ENCODE measurements at places on chromosomes 2 and 18.

GRCh38 chr2:86213699-86214502, 14.6 kb downstream of the MRPL35 start:
- DNase-seq = no peak

GRCh38 chr2:128475427-128476211, 157.0 kb upstream of the HS6ST1 start:
- DNase-seq = no peak

GRCh38 chr18:56276466-56276865, 361.9 kb downstream of the TXNL1 start:
- DNase-seq = no peak

DNA sequence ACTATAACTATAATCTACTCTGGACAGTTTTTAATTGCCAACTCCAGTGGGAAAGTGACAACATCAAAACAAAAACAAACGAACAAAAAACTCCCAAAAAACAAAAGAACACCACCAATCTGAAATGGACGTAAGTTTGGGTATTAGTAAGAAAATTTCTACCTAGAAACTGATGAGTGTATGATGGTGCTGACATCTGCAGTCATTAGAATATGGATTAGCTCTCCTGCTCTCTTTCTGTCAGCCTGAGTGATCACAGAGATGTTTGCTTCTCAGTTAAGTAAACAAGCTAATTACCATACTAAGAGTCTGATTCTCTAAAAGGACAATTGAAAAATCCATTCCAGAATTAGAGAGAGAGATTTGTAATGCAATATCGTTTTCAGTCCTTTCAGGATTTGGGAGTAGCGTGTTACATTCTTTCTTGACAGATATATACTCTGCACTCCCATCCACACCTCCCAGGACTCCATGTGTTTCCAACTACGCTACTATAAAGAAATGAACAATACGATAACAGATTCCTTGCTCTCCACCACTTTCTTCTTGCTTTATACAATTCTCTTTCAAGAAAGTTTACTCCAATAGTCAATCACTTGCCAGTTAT, 1347.4 kb upstream of the PIK3C3 start:
- no peak for DNase-seq

DNA sequence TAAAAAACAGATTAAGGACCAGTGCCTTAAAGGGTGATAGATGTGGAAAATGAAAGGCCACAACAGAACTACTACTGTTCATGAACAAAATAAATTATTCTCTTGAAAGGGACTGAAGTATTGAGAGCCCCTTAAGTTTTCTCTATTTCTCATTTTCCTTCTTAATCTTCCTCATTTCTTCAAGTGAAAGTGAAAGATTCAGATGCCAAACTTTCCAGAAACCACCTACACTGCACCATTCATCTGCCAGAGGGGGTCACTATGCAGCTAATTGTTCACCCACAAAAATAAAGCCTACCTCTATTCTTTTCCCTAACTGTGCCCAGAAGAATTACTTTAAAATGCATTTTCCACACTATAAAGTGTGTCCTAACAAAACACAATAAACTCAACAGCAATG, 140.1 kb downstream of the NR4A2 start:
- DNase-seq = no peak

DNA sequence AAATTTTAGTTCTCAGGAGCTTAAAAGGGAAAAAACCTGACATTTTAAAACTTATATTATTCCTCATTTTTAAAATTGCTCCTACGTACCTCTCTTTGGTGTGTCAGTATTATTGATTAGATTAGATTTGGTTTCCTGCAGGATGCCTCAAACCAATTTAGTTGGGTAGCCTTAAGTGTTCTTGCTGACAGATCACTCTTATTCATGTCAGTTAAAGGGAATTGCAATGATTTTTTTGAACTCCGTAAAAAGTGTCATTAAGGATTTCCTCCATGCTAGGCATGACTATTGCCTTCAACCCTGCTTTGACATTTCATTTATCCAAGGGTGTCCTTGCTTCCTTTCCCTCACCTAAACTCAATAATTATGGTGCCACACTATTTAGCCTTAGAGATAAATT, 149.0 kb upstream of the CDH7 start:
- DNase-seq = no peak

DNA sequence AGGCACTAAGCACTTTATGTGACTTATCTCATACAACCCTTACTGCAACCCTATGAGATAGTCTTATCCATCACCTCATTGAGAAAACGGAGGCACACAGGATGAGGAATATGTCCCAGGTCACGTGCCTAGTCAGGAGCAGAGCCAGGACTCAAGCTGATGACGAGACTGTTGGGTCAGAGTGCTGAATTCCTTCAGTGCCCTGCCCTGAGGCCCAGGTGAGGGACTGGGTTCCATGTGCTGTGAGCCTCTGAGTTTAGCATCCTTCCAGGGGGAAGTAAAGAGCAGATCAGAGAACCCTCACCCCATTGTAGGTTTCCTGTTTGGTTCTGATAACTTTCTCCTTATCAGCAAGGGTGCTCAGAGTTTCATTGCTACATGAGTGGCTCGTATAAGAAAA, 11.7 kb upstream of the EDAR start:
- DNase-seq = no peak

DNA sequence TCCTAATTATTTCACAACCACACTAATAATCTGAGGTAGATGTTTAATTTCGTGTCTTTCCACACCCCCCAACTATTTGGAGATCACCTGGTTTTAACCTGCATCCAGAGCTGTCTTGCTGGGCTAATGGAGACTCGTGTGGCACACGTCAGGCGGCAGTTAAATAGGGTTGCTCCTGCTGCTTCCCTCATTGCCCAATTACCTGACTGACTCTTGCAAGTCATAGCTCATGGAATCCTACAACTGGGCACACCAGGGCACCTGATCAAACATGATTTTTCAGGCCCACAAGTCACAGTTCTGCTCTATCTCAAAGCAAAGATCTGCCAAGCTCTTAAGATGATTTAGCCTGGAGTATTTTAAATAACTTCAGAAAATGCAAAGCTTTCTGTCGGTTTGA, 1430.4 kb upstream of the ACVR2A start:
- DNase-seq = no peak

DNA sequence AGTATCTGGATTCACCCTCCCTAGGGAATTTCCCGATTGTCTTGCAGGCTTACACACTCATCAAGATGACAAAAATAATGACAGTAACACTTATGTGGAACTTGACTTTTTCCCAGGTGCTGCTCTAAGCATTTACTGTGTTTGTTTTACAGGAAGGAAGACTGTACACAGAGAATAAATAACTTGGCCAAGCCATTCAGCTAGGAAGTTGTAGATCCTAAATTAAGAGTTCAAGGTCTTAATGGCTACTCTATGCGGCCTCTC, 549 bp upstream of the DPP4 start:
- no peak for DNase-seq

- DNase-seq = no peak
Observed at GRCh38 chr18:49922228-49922627, 108.9 kb upstream of the ACAA2 start.

- DNase-seq = no peak
Observed at GRCh38 chr2:45856391-45857274, 205.2 kb downstream of the PRKCE start.

DNA sequence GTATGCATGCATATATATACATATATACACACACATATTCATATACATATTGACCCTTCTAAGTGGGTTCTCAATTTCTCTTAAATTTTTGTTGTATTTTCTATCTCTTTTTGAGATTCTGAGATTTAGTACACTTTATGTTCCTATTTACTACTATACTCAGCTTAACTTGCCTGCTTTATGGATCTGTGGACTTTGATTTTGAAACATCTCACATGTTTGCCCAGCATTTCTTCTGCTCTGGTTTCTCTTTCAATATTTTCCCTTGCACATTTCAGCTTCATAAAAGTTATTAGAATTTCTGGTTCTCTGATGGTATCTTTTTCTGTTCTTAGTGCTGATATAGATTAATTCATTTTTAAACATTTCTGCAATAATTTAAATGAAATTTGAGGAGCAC, 380.6 kb downstream of the SPAG16 start:
- DNase-seq = no peak

DNA sequence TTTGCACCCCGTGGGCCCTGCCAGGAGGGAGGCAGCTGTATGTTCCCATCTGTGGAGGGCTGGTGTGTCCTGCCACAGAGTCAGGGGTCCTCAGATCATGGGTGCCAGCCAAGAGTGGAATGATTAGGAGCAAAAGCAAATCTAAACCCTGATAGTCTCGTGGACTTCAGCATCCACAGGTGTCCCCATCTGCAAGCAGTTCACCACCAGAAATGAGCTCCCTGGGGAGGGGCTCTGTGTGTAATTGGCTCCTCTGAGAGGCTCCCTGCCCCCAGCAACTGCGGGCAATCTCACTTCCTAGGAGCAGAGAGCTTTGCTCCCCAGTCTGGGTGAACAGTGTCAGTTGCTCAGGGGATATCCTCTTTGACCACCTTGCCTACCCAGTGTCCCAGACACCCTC, 78.1 kb downstream of the HNRNPLL start:
- no peak for DNase-seq

- DNase-seq = no peak
Observed at GRCh38 chr2:144629935-144630334, 110.0 kb upstream of the ZEB2 start.

DNA sequence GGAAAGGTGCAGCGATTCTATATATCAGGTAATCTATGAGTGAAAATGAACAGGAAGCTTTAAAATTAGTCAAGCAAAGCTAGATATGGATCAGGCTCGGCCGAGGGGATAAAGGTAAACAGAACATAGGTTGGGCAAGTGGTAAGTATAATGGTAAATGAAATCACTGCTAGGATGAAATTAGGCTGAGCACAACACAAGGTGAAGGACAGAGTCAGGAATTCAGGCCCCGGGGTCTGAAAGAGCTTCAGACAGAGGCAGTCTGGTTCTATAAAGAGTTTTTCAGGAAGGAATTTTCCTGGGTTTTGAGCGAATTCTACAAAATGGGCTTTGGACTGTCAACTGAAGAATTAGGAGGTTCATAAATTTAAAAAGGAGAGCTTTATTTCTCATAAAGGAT, 513.2 kb upstream of the CDH2 start:
- DNase-seq = no peak

DNA sequence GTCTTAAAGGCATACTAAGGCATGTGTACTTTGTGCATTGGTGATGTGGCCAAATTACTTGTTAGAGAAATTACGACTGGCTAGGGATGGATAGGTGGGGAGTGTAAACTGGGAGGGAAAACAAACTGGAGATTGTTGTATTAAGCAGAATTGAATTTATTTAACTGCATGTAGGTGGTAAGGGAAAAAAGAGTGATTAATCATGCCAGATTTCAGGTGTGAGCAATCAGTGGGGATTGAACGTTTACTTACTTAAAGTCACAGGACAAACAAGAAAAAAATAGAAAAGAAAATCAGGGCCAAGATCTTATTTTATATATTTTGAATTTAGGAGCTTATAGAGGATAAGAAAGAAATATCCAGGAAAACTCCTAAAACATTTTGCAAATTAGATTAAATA, 88.6 kb downstream of the GULP1 start:
- DNase-seq = no peak

DNA sequence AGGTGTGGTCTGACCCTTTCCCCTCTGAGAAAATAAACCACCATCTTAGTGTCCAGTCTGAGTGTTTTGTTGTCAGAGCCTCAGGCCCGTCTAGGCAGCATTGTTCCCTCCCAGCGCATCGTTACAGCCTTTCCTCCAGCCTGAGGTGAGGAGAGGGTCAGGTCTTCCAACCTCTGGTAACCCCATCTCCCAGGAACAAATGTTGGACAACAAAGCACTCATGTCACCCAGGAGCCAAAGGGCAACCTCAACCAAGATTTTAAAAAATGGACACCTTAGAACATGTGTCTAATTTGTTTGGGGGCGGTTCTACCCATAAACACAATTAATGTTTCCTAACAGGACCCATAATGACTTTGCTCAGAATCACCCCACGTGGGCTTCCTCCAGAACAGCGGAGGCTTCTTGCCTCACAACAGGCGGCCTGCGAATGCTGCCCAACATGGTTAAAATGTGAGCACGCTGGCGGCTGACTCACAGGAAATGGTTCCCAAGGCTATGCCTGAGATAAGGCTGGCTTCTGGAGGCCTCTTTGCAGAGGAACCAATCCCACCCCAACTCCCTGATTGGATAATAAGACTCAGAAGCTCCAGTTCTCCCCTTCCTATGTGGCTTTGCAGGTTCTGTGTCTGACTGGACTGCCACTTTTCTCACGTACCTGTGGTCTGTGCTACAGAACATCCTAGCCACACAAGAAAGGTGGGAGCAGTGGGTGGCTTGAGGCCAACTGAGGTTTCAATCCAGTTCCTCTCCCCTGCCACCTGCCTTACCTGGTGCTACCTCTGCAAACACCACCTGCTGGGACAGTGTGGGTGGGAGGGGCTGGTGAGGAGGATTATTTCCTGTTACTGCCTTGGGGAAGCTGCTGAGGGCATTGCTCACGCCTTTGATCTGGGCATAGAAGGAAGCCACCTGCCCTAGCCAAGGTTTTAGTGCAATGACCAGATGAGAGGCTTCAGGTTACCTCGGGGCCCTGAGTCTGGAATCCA, 108.8 kb downstream of the B3GNT2 start:
- peak; percentile 46 for DNase-seq

GRCh38 chr2:241935314-241935713, 65.8 kb downstream of the RTP5 start:
- no peak for DNase-seq

Data from femur (tissue), 1 donor.